ENCODE measurements at places on chromosomes 12 and 14. TPM values are rescaled to one million over a fixed set of nuclear protein-coding genes. Genes with fewer than 3 reads are reported as not detected.
A peak's percentile ranks its signal among the peaks of the same experiment; 100 is the strongest.

Gene PPP1R1A
- total RNA-seq = not detected

Gene NFE2
- total RNA-seq = not detected

Gene DCAF11
- total RNA-seq = 48.2 TPM

- ATAC-seq = no peak
Measured at GRCh38 chr12:90199006-90199405, 490.4 kb upstream of the ATP2B1 start.

GRCh38 chr12:25797386-25797785, 161.1 kb upstream of the RASSF8 start:
- ATAC-seq = no peak

GRCh38 chr14:32571995-32572866, 243.1 kb downstream of the AKAP6 start:
- ATAC-seq = no peak

GRCh38 chr12:122336015-122336946, 70.0 kb upstream of the VPS33A start:
- ATAC-seq = peak; percentile 38

GRCh38 chr14:53630336-53630735, 326.3 kb downstream of the BMP4 start:
- no peak for ATAC-seq

All from esophagus mucosa (tissue), 1 donor.